H1 (cell line): ENCODE measurements at places on chromosomes 2 and 18. TPM values are rescaled to one million over a fixed set of nuclear protein-coding genes. Genes with fewer than 3 reads are reported as not detected.

The PRKAG3 gene
- not detected in 2 replicates for polyA plus RNA-seq

The ABCG8 gene
- polyA plus RNA-seq = 0.02 TPM in 1 of 2 replicates, not detected in the other

The DAPL1 gene
- polyA plus RNA-seq = not detected in 2 replicates

The REG3G gene
- polyA plus RNA-seq = not detected in 2 replicates

The CYTIP gene
- polyA plus RNA-seq = 0.12 and 0.17 TPM in 2 replicates
